Sigmoid colon (tissue), 7 donors: ENCODE measurements at places on chromosomes 5 and 9. TPM values are rescaled to one million over a fixed set of nuclear protein-coding genes. Genes with fewer than 3 reads are reported as not detected.

PTPA gene
- 76.3 TPM for total RNA-seq

LCN10 gene
- 2.1 TPM for total RNA-seq

SPATA31A5 gene
- not detected for total RNA-seq

LCP2 gene
- total RNA-seq, result 10.2 TPM

PCDHB15 gene
- total RNA-seq, result 7.3 TPM

SLC46A2 gene
- 0.36 TPM for total RNA-seq

NR2F1 gene
- total RNA-seq, result 16.3 TPM

ADRB2 gene
- 2.0 TPM for total RNA-seq

CCIN gene
- not detected for total RNA-seq

KCNV2 gene
- total RNA-seq, result not detected

DNA sequence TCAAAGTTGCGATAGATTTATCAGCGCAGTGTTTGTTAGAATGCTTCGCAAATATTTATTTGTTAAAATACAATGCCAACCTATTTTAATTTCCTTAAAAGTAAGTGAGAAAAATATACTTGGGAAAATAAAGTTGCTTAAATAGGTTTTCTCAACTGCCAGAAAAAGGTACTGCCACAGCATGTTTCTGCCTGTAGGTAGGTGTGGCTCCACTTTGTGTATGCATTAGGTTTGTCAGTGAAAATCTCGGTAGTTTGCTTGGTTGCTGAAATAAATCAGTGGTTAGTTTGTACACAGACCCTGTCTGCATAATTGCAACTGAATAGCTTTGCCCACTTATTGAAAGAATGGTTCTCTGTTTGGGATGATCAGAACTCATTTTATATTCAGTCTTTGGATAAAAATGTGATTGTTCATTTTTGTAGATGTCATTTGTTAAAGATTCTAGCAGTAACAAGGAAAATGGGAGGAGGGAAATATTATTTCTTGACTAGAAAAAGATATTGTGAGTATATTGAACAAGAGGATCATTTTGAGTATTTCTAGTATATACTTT, 25.7 kb downstream of the C9orf85 start:
- DNase-seq, result no peak

DNA sequence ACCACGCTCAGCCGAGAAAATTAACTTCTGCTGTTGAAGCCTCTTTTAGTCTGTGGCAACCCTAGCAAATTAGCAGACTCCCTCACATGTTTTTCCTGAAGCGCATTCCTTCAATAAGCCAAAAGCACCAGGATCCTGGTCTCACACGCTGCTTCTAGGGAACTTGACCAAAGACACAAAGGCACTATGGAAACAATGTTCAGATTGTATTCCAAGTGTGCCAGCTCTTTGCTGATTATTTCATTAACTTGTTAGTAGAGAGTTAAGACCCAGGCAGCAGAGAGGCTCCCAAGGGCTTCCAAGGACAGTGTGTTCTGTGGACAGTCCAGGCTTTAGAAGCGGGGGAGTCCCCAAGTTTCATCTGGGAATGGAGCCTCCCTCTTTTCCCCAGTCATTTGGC, 94.4 kb upstream of the BASP1 start:
- no peak for DNase-seq

GRCh38 chr9:110047232-110047954, 160.6 kb downstream of the C9orf152 start:
- no peak for DNase-seq

DNA sequence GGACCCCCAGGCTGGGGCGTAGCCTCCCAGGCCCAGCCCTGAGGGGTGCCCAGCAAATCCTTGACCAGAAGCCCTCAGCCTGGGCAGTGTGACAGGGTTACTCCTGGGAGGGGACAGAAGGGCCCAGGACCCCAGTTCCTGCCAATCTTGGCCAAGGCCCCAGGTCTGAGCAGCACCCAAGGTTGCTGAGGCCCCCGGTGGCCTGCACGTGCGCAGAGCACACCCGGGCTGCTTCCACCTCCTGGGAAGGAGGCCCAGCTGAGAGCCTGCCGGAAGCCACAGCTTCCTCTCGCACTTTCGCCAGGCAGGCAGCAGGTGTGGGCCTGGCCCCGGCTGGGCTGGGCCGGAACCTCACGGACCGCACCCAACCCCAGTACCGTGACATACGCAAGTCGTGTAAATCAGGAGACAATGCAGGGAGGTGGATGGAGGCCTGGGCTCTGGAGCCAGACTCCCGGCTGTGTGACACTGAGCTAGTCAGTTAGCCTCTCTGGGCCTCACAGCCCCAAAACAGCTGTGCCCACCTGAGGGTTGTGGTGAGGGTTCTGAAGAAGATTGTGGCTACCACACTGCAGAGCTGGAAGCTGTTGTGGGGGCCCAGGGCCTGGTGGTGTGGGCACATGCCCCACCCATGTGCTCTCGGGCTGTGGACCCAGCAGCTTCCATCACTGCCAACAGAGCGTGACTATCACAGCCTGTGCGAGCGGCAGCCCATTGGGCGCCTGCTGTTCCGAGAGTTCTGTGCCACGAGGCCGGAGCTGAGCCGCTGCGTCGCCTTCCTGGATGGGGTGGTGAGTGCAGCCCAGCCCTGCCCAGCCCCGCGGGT, 5.1 kb downstream of the GRK6 start:
- DNase-seq, result peak; percentile 66

GRCh38 chr5:2119573-2119972, 236.8 kb upstream of the IRX4 start:
- DNase-seq, result no peak

GRCh38 chr5:148509893-148510292, 126.1 kb downstream of the FBXO38 start:
- DNase-seq, result no peak

DNA sequence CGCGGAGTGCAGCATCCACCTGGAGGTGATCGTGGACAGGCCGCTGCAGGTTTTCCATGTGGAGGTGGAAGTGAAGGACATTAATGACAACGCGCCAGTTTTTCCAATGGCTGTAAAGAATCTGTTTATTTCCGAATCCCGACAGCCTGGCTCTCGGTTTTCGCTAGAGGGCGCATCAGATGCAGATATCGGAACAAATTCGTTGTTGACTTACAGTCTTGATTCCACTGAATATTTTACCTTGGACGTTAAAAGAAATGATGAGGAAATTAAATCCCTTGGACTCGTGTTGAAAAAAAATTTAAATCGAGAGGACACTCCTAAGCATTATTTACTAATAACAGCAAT, 611 bp downstream of the PCDHA3 start:
- no peak for DNase-seq

DNA sequence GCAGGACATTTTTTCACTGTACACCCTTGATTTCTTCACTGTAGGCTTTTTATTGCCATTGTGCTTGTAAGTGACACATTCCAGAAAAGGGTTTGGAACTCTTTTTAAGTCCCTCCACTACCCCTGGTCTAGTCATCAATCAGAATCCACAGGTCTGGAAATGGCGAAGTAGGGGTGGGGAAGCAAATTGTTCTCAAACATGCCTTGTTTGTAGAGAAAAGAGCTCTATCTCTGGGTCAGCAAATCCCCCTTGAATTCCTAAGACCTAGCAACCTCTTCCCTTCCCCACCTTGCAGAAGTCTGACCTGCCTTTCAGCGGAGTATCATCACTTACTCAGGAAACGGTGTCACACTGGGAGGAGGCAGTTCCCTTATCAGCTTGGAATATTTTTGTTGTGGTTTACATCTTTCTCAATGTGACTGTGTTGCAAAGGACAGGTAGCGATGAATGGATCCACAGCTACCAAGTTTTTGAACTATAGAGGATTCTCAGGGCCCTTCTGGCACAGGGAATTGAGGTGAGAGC, 3.2 kb downstream of the SH3RF2 start:
- DNase-seq, result no peak

GRCh38 chr5:65825408-65826328, 100.7 kb upstream of the ERBIN start:
- no peak for DNase-seq

DNA sequence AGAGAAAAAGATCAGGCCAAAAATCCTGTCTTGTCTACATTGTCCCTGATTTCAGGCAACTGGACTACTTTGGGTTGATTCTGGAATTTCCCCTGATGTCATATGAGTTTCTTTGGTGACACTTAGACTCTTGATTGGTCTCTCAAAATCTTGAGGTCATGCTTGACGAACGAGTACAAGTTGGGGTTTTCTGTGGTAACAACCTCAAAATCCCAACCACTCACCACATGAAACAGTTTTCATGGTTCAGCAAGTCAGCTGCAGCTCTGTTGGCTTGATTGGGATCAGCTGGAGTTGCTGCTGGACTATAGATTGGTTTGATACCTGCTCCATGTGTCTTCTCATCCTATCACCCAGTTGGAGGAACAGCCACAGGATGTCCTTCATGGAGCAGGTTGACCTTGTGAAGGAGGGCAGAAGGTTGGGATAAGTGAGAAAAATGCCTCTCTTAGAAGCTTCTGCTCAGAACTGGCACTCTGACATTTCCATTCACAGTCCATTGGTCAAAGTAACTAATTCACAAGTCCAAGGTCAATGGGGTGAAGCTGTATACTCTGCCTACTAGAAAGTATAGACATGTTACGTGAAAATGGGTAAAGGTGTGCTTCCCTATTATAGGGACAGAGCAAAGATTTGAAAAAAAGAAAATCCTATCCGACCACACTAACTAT, 284.5 kb downstream of the SH3GL2 start:
- no peak for DNase-seq

DNA sequence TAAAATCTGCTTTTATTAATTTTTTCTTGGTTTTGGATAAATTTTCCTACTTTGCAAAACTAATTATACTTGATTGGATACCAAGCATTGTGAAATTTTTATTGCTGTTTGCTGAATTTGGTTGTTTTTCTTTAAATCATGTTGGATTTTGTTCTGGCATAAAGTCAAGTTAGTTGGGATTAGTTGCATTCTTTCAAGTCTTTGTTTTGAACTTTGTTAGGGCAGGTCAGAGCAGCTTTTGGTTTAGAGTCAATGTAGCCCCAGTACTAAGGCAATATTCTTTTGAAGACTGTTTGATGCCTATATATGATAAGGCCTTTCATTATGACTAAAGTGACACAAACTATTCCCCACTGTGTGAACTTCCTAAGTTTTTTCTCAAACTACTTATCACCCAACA, 531.1 kb downstream of the RASEF start:
- no peak for DNase-seq

GRCh38 chr9:104775976-104776375, 12.0 kb downstream of the NIPSNAP3B start:
- DNase-seq, result no peak

DNA sequence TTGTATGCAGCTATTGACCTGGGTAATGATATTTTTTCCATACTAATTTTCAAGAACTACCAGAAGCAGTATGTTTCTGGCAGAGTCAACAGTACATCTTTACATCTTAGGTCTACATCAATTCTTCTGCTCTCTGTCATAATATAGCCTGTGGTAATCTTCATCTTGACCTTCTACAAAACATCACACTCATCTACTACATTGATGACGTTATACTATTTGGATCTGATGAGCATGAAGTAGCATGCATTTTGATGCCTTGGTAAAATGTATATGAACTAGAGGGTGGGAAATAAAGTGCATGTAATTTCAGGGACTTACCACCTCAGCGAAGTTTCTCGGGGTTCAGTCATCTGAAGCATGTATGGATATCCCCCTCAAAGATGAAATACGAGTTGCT, 629.7 kb upstream of the SGCD start:
- no peak for DNase-seq

DNA sequence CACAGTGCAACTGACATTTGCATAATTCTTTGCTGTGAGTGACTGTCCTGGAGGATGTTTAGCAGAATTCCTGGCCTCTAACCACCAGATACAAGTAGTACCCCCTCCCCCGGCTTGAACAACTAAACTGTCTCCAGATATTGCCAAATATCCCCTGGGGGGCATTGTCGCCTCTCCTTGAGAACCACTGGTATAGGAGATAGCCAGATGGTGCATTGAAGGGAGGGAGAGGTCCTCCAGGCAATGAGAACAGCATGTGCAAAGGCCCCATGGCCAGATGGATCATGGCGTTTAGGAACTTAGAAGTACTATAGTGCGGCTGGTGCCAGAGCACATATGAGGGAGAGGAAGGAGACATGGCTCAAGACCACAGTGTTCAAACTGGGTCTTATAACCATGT, 18.9 kb upstream of the ORM1 start:
- no peak for DNase-seq

GRCh38 chr5:58800861-58801540, 218.1 kb downstream of the RAB3C start:
- DNase-seq, result no peak

DNA sequence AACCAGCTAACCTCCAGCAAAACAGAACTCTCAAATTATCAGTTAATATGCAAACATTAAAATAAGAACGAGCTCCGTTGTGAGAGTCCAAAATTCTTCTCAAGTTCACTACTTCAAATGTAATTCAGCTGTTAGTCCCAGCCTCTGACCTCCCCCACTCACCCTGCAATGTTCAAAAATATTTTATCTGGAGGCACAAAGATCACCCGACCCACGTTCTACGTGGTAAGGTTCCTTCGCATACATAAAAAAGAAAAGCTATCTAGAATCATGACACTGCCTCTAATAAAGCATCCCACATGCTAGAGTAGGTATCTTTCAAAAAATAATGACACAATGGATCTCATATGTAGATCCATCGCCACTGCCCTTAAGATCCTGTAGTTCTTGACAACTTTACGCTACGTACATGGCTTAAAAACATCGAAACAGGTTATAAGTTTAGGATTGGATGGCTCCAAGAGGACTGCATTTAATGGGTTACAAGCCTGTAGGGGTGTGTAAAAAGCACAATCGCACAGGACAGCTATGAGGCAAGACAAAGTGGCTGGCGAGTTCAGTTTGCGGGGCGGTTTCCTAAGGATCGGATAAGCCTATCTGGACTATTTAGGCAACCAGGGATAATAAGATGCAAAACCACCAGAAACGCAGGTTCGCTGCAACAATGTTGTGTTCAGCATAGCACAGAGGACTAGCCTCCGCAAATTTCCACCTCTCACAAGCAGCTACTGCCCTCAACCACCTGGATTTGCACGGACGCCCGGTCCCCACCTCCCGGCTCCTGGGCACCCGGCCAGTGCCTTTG, 969 bp downstream of the CLK4 start:
- no peak for DNase-seq

GRCh38 chr9:123157221-123157620, 111.2 kb downstream of the STRBP start:
- DNase-seq, result no peak

- DNase-seq, result no peak
These were observed 5.5 kb downstream of the QRFP start for GRCh38 chr9:130890870-130891687.

DNA sequence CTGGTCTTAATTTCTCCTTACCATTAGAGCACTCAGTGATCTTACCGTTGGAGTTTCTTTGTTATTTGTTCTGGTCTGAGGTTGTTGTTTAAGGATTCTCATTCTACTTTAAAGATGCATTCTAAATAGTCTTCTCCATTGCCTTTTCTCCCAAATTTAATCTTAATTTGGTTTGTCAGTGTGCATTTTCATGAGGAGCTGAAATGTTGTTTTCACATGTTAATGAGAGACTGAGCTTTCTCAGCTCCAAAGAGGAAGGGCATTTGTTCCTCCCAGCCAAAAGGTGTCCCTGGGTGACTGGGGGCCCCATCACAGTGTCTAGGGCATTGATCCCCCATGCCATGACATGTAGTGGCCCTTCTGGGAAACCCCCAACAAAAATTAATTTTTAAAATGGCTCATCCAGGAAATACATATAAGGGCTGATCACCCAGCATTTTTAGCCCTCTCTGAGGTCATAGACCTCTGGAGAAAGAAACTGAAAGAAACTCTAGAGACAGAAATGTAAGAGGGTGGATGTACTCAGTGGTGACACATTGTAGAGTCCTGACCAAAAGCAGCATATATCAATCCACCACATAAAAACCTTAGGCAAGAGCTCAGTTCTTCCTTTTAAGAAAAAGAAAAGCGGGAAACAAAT, 240.4 kb upstream of the RAI14 start:
- no peak for DNase-seq

- DNase-seq, result no peak
These were observed 276.9 kb downstream of the CDH9 start for GRCh38 chr5:26761446-26761845.

GRCh38 chr5:919356-920000, 26.8 kb downstream of the TRIP13 start:
- no peak for DNase-seq
